ENCODE measurements at places on chromosomes 7 and 10. TPM values are rescaled to one million over a fixed set of nuclear protein-coding genes. Genes with fewer than 3 reads are reported as not detected.

GRCh38 chr10:48418189-48418788 lies 111.8 kb downstream of the MAPK8 start:
- ATAC-seq: no peak

- no peak for ATAC-seq
Observed at GRCh38 chr10:119539359-119539825, 3.1 kb downstream of the RGS10 start.

- ATAC-seq: no peak
Observed at GRCh38 chr10:91610444-91610843, 22.4 kb downstream of the PPP1R3C start.

The PHYHIPL gene
- total RNA-seq: 0.94 TPM

- no peak for ATAC-seq
Observed at GRCh38 chr7:146654048-146654447, 537.4 kb downstream of the CNTNAP2 start.

DNA sequence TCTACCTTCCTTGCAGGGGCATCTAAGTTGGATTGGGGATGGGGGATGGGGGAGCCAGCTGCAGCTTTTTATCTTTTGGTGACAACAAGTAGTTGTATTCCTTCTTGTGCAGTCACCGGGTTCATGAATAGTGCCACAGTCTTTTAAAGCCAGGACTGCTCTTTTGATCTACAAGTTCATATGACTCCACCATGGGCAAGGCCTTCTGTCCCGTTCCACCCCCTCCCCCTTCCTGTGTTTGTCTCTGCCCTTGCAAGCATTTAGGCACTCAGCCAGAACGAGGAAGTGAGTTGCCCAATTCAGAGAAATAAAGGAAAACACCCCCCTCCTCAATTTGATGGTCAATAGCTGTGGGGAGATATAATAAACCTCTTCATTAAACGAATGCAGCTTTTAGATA lies 44.8 kb upstream of the EGR2 start:
- ATAC-seq: no peak

GRCh38 chr7:99156649-99157048 lies 12.7 kb upstream of the SMURF1 start:
- no peak for ATAC-seq

The FGFR2 gene
- total RNA-seq: 79.3 TPM

DNA sequence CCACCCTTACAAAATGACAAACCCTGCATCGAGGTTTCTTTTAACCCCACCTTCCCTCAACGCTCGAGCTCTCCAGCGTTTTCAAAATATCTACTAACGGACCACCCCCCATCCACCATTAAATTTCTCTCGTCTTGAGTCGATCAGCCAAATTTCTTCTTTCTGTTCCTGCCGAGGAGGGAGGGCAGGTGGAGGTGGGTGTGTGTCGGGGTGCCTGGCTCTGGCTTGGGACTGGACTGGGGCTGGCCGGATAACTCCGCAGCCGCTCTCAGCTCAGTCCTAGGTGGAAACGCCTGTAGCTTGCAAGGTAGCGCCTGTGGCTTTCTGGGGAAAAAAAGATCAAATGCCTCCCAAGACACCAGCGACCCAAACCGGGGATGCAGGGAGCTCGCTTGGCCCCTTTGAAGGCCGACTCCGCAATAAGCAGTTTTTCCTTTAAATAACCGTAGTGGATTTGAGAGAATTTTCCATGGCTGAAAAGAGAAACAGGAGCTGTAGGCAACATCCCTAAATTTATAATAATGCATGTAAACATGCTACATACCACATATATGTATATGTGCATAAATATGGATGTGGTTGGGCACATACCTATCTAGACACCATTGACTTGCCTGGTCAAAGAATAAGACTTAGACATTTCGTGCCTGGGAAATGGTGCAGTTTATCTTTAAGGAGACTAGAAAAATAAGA lies 1.9 kb upstream of the TMEM178B start:
- no peak for ATAC-seq
